ENCODE measurements at places on chromosomes 13 and 19. TPM values are rescaled to one million over a fixed set of nuclear protein-coding genes. Genes with fewer than 3 reads are reported as not detected.

Gene ZNF530
- 4.8 TPM for total RNA-seq

Gene DNAJC15
- 19.7 TPM for total RNA-seq

Gene ZNF320
- total RNA-seq, result 30.4 TPM

Gene CGB1
- total RNA-seq, result not detected

Gene GRIN2D
- 0.45 TPM for total RNA-seq

Gene TUBB4A
- 6.8 TPM for total RNA-seq

Gene MYADM
- 73.5 TPM for total RNA-seq

Gene THSD8
- 19.4 TPM for total RNA-seq

Gene PLIN5
- total RNA-seq, result 1.2 TPM

Gene ZNF177
- 10.6 TPM for total RNA-seq

Gene ZNF792
- total RNA-seq, result 5.8 TPM

Gene PSG11
- total RNA-seq, result not detected

Gene KIR2DL1
- not detected for total RNA-seq

Gene ZNF101
- total RNA-seq, result 11.2 TPM

Gene OSCAR
- not detected for total RNA-seq

Gene CFD
- 11.3 TPM for total RNA-seq

Gene PEG3
- total RNA-seq, result not detected

Gene C13orf42
- total RNA-seq, result not detected

Gene POU4F1
- total RNA-seq, result 0.93 TPM

Gene TLE6
- total RNA-seq, result 3.8 TPM

Data from type B pancreatic cell (in vitro differentiated cells).